Activated CD4-positive, alpha-beta T cell treated with anti-CD3 and anti-CD28 coated beads, Interleukin-2, amount 10 ng/mL, durations not matched to agents 24 days and 14 days (primary cell): ENCODE measurements at places on chromosomes 16 and 17.
A peak's percentile ranks its signal among the peaks of the same experiment; 100 is the strongest.

DNA sequence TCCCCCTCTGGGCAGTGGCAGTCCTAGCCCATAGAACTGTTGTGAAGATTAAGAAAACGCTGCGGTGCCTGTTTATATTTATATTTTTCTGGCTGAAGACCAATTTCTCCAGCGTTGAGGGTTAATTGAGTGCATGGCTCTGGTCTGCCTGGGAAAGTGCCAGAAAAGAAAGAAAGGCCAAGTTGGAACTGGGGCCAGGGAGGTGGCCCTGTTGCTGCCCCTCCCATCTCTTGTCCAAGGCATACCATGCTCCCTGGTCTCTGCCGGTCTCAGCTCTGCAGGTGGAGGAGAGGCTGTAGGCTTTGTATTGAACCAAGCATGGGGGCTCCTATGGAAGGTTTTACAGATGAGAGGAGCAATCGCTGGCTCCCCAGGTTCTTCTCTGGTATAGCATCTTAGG is 124.7 kb downstream of the MGAT5B start:
- DNase-seq = no peak

DNA sequence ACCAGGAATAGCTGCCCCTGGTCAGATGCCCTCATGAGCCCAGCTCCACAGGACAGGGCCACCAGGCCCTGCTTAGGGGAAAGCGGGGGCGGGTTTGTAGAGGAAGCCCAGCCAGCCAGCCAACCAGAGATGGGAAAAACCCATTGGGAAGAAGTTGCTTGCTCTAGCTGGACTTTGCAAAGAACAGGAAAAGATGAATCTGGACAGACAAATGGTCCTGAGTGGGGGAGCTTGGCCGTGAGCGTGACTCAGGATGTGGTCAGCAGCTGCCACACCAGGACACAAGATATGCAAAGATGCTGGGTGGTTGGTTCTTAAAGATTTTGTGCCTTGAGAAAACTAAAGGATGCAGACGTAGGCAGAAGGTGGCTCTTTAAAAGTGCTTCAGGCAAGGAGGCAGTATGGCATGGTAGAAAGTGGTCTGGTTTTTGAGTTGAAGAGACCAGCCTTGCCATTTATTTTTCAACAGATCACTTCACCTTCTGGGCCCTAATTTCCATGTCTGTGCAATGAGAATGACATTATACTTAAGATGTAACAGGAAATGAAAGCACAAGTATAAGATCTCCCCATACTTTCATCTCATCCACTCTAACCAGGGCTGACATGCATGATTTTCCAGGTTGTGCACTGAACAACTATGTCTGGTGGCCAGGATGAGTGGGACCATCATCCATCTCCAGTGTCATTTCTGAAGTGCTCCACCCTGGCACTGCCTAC is 27.8 kb upstream of the HEATR6 start:
- DNase-seq = peak; percentile 35

- no peak for DNase-seq
Observed at GRCh38 chr17:75313941-75314551, 24.8 kb upstream of the SLC25A19 start.

DNA sequence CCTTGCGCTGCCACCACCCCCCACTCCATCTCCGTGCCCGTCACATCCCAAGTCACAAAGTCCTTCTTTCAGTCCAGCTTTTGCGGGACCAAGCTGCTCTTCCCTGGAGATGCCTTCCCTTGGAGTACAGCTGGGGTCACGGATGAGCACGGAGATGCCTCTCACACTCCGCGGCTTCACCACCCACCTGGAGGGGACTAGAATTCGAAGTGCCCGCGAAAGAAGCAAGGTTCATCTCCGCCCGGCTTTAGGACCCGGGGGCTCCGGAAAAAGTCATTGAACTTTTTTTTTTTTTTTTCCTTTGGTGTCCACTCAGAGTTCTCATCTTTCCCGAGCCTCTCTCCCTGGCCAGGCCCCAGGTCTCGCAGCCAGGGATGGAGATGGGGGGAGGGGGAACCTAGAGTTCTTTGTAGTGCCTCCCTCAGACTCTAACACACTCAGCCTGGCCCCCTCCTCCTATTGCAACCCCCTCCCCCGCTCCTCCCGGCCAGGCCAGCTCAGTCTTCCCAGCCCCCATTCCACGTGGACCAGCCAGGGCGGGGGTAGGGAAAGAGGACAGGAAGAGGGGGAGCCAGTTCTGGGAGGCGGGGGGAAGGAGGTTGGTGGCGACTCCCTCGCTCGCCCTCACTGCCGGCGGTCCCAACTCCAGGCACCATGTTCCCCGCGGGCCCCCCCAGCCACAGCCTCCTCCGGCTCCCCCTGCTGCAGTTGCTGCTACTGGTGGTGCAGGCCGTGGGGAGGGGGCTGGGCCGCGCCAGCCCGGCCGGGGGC is at the start of gene FKBP10:
Gene FKBP10 (plus strand): TSS at position 624 of the 771 bp plus-strand sequence. CDS start 31 bp downstream, at position 655.
- DNase-seq = peak; percentile 79

GRCh38 chr17:40175928-40176753 is 1.1 kb upstream of the RAPGEFL1 start:
- DNase-seq = no peak

DNA sequence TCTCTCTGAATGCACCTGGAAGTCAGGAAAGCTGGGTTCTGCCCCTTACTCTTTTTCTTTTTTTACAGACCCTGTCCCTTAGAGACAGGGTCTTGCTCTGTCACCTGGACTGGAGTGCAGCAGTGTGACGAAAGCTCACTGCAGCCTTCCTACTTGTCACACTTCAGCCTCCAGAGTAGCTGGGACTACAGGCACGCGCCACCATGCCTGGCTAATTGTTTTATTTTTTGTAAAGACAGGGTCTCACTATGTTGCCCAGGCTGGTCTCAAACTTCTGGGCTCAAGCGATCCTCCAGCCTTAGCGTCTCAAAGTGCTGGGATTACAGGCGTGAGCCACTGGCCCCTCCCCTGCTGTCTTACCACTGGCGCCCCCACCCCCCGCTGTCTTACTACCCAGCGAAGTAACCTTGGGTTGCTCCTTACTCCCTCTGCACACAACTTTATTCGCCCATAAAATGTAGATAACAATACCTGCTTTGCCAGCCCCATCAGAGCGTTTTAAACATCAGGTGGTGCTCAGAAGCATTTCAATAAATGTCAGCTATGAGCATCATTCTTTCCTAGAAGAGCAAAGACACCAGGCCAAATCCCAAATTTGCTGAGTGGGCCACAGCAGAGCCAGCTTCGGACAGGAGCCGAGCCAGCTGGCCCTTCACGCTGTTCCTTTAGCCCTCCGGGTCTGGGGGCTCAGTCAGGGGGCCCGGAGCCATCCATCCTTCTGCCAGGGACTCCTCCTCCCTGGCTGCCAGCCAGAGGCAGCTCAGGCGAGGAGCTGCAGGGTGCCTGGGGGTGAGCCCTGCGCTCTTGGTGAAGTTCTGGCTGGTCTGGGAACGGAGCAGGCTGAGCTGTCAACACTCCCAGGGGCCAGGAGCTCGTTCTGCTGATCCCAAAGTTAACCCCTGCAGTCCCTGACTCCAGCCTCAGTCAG is 24.4 kb downstream of the SRL start:
- DNase-seq = no peak

GRCh38 chr17:67452681-67453554 is 75.8 kb downstream of the PITPNC1 start:
- DNase-seq = peak; percentile 83

- DNase-seq = no peak
Observed at GRCh38 chr17:82433560-82434215, 15.3 kb upstream of the OGFOD3 start.

- DNase-seq = no peak
Observed at GRCh38 chr16:30669903-30670824, 11.9 kb downstream of the FBRS start.

DNA sequence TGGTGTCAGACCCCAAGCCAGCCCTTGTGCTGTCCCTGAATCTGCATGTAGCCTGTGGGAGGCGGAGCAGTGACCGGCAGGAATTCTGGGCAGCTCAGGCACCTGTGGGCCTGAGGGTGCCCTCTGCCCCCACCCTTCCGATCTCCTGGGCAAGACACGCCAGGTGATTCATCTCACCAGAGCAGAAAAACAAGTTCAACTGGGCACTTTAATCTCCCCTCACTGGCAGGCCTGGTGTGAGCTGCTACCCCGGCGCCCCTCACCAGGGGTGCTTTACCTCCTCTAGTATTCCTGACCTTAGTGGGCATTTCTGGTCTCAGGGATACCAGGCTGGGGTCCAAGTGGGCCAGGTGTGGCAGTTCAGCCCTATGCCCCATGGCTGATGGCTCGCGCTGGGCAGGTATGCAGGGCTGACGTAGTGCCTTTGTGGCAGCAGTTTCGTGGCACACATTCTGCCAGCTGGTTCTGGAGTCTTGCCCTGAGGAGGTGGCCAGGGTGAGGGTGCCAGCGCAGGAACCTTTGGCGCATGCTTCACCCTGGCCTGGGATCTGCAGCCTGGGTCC is 6.0 kb downstream of the ERBB2 start:
- DNase-seq = no peak

- DNase-seq = no peak
Observed at GRCh38 chr16:49482690-49483089, 109.1 kb downstream of the C16orf78 start.

- DNase-seq = no peak
Observed at GRCh38 chr16:10930755-10931093, 11.5 kb downstream of the DEXI start.

DNA sequence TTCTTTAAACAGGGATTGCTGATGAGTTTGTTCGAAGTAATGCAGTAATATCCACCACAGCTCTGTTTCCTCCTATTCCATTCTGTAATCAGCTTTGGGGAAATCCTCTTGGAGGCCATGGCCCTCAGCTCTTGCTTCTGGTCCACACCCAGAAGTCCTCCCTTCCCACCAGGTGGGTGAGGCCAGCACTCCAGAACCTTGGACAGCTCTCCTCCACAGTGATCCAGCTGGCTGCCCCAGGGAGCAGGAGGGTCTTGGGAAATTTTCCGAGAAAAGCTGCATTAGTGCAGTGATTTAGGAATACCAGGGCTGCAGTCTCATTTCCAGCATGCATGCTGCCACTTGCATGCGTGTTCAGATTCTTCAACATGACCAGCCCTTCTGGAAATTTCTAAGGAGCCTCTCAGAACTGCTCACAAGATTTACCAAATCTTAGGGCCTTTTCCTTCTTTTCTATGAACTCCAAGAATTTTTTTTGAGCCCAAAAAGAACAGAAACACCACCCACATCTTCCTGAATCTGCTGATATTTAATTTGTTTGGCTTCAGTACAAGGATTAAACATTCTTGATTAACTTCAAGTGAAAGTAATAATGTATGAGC is 4.2 kb downstream of the SMPD3 start:
- DNase-seq = peak; percentile 77

DNA sequence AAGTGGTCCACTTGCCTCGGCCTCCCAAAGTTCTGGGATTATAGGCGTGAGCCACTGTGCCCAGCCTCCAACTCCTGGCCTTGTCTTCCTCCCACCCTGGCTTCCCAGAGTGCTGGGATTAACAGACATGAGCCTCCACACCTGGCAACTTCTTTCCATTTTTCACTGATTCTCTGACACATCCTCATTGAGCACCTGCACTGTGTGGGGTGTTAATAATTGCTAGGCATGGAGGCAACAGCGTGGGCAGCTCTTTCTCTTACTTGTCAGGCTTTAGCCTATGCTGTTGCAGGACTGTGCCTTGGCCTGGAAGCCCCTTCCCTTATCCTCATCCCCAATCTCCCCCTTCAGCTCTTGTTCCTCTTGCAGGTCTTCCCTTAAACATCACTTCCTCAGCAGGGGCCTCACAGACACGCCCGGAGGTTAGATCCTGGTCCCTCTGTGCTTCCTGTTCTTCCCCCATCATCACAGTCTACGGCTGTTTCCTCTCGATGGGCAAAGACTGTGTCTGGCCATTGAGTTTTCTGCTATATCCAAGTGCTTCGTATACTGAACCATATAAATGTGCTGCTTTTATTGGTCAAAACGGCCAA is 7.9 kb downstream of the QPRT start:
- no peak for DNase-seq

DNA sequence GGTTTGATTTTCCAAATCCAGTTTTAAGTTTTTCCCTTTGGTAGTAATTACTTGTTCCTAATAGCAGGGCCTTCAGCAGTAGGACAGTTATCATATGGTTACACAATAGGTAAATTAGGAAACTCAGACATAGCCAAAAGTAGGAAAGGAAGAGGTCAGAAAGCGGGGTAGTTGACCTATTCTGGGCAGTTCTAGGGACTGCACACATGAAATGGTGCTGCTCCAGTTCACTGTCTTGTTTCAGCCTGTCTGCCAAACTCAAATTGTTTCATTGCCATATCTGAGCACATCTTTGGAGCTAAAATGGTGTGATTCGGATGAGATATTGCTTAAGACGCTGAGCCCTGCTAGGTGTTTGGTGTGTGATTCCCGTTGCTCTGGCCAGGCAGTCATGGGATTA is 56.7 kb downstream of the TANGO6 start:
- no peak for DNase-seq

DNA sequence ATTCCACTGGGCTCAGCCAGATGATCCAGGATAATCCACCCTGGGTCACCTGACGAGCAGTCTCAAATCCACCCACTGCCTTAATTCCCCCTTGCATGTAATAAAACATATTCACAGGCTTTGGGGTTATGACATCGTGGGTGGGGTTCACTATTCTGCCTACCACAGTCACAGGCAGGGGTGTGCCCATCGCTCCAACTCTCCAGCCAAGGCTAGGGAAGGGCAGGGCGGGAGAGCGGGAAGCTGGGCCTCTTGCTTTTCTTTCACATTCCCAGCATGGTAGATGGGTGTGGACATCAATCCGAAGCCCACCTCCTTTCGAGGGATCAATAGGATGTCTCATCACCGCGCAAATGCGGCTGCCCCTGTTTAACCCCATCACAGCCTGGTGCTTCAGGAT is 12.7 kb upstream of the CD300LD start:
- no peak for DNase-seq

GRCh38 chr17:54972406-54973138 is 4.0 kb downstream of the STXBP4 start:
- no peak for DNase-seq

GRCh38 chr17:49454050-49454449 is 39.4 kb upstream of the PHB1 start:
- DNase-seq = no peak

- no peak for DNase-seq
Observed at GRCh38 chr16:14641926-14642325, 9.2 kb downstream of the BFAR start.

- no peak for DNase-seq
Observed at GRCh38 chr17:80683625-80684104, 139.0 kb downstream of the RPTOR start.

GRCh38 chr16:76910931-76911330 is 280.1 kb upstream of the MON1B start:
- DNase-seq = no peak

- peak; percentile 54 for DNase-seq
Observed at GRCh38 chr17:46262271-46262670, 32.7 kb upstream of the LRRC37A start.

DNA sequence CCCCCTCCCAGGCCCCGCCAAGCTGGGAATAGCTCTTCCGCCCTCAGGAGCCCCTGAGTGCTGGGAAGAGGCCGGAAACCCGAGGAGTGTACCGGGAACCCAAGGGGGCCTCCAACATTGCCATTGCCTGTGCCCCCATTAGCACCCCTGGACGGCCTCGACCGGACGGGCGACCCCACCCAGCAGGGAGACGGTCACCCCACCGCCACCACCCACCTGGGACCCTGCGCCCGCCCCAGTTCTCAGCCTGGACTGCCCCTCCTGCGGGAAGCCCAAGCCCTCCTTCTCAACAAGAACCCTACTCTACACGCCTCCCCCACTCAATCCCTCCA is 2.0 kb downstream of the CARHSP1 start:
- DNase-seq = no peak
